ENCODE measurements at places on chromosomes 5 and 9.
A peak's percentile ranks its signal among the peaks of the same experiment; 100 is the strongest.

GRCh38 chr5:100026606-100027005 lies 508.6 kb upstream of the FAM174A start:
- no peaks in the 10 kb centered on the region for H3K4me1 ChIP-seq
- H3K27me3 ChIP-seq = no peaks in the 10 kb centered on the region
- H3K4me3 ChIP-seq = no peak overlapping the region
- no peak for DNase-seq
- H3K27ac ChIP-seq = no peak overlapping the region

DNA sequence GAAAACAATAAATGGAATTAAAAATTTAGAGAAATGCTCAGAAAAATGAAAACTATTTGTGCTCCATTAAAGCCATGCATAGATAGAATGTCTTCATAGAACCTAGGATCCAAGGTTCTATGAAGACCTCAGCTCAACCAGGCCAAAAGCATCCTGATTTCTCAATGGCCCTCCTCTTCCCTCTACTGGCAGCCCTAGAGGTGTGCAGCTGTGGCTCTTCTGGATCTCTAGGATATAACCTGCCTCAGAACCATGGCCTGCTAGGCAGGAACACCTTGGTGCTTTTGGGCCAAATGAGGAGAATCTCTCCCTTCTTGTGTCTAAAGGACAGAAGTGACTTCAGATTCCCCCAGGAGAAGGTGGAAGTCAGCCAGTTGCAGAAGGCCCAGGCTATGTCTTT lies 15.1 kb downstream of the IFNA1 start:
- H3K27me3 ChIP-seq = peaks cover 24% of the 10 kb centered on the region
- no peak overlapping the region for H3K27ac ChIP-seq
- peak; percentile 44 for DNase-seq
- no peak overlapping the region for H3K4me3 ChIP-seq
- H3K4me1 ChIP-seq = no peaks in the 10 kb centered on the region
- H3K36me3 ChIP-seq = no peaks in the 10 kb centered on the region

DNA sequence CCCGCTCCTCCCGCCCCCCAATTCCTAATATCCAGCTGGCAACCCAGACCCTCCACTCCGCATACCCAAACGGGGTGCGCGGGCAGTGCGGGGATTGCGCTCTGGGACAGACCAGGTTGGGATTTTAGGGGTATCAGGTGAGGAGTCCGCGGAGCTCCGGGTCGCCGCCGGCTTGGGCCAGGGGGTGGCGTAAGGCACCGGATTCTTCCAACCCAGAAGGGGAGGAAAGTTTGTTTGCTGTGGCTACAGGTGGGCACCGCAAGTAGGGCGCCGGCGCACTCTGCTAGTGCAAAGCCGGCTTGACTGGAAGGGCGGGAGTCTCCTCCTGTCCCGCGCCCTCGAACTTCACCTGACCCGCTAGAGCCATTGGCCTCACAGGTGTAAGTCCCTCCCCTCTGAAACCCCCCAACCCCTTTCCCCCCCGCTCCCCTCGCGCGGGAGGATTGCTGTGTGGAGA lies 709 bp downstream of the IQGAP2 start:
- no peaks in the 10 kb centered on the region for H3K36me3 ChIP-seq
- H3K27me3 ChIP-seq = no peaks in the 10 kb centered on the region
- peak; percentile 81 for DNase-seq
- H3K4me3 ChIP-seq = peak overlapping the region; percentile 96
- peak overlapping the region; percentile 94 for H3K27ac ChIP-seq
- peaks cover 58% of the 10 kb centered on the region for H3K4me1 ChIP-seq

GRCh38 chr9:132023419-132024180 lies 56.1 kb downstream of the MED27 start:
- H3K4me1 ChIP-seq = peaks cover 30% of the 10 kb centered on the region
- H3K27ac ChIP-seq = no peak overlapping the region
- H3K4me3 ChIP-seq = no peak overlapping the region
- no peaks in the 10 kb centered on the region for H3K27me3 ChIP-seq
- DNase-seq = no peak

DNA sequence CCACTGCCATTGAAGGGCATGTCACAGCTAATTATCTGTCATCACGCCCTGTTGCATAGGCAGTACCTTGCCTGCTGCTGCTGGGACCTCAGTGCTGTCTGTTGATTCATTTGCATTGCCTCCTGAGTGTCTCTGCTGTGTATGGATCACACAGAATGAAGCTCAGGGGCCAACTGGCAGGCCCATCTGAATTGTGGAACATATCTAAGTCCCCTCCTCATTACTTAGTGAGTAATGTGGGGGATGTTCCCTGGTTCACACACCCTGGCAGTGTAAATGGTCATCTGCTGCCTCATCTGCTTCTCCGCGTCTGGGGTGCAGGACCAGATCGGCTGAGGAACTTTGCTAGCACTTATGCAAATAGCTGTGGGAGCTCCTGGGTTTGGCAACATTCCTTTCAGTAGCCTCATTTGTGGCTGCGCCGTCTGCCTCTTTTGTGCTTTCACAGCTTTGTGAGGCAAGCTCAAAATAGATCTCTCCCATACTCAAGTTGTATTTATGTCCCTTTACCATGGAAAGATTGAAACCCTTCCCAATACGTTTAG lies 25.4 kb downstream of the TYRP1 start:
- H3K4me1 ChIP-seq = no peaks in the 10 kb centered on the region
- H3K27ac ChIP-seq = no peak overlapping the region
- no peak for DNase-seq
- H3K4me3 ChIP-seq = no peak overlapping the region
- no peaks in the 10 kb centered on the region for H3K36me3 ChIP-seq
- no peaks in the 10 kb centered on the region for H3K27me3 ChIP-seq

Data from naive thymus-derived CD8-positive, alpha-beta T cell (primary cell).